A172 (cell line): ENCODE measurements at places on chromosomes 11 and 22.

GRCh38 chr22:43128928-43129424, 14.2 kb downstream of the MCAT start:
- peak; percentile 19 for DNase-seq

DNA sequence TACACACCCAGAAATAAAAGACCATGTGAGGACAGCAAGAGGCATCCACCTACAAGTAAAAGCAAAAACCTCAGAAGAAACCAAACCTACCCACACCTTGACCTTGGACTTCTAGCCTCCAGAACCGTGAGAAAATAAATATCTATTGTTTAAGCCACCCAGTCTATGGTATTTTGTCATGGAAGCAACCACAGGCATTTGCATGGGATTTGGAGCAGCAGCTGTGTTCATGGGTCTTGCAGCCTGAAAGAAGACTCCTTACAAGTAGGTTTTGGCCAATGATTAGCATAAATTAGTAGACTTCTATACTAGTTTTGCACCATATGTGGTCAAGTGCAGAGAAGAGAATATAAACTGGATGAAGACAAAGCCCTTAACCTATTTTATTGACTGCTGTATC, 27.9 kb downstream of the FSHB start:
- DNase-seq, result no peak

- DNase-seq, result no peak
These were observed 1475.4 kb downstream of the BRD1 start for GRCh38 chr22:48352086-48352911.

DNA sequence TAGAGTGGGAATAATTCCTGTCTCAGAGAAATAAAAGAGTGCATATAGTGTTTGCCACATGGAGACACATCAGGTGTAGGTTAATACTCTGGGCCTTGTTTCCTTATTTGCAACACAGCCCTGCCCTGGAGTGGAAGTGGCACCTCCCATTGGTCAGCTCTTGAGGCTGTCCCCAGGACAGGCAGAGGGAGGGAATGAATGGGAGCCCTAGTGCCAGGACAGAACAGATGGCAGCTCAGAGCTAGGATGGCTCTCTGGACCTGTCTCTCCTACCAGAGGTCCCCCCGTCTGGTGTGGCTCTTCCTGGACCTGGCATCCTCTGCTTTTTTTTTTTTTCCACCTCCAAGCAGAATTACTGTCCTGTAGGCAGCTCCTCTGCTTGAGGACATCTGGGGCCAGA, 35.6 kb downstream of the LIMK2 start:
- DNase-seq, result no peak

GRCh38 chr11:117195258-117195657, 3.9 kb upstream of the TAGLN start:
- no peak for DNase-seq

DNA sequence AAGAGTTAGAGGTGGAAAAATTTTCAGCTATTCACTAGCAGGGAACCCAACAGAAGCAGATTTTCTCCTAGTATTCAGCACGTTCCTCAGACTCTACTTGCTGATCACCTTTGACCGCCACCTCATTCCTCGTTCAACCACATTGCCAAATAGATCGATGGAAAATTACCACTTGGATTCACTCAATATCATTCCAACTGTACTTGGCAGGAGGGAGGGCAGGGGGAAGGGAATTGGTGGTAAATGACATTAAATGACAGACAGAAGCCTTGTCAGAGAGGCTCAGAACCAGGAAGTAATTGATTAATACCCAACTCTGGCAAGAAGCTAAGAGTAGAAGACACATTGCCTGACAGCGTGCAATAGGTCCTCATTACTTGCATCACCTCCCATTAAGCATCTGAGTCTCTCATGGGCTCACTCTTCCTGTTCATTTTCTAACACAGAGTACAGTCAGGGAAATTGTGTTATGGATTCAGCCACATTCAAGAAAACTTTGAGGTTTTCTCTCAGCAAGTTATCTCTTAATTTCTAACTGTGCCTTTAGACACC, 240.5 kb upstream of the FAT3 start:
- no peak for DNase-seq

GRCh38 chr11:126776119-126776518, 224.5 kb downstream of the KIRREL3 start:
- DNase-seq, result no peak

DNA sequence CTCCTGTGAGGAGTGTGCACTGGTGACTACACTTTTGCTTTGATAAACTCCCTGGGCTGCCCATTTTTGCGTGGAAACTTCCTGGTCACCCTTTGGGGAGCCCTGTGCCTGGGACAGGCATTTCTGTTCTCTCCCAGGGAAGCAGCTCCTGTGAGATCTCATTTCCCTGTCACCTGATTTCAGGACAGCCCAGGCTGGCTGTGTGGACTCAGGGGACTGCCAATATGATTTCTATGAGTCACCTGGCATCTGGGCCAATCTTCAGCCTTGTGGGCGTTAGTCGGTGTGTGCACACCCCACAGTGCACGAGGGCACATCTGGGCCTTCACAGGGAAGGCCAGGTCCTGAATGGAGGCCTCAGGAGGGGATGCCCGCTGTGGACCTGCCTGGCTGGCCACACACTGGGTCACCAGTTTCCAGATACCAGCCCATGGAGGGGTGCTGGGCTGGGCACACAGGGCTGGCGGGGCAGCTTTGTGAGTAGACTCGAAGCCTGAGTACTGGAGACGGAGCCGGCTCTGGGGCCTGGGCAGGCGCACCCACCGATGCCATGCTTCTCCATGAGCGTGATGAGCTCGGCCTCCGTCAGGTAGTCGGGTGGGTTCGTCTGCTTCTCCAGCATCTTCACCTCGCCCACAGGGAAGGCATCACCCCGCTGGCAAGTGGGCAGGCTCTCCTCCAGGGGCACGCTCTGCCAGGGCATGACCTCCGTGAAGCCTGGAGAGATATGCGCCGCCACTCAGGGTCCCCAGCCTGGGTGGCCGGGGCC, 9.4 kb upstream of the PPM1F start:
- DNase-seq, result peak; percentile 62

DNA sequence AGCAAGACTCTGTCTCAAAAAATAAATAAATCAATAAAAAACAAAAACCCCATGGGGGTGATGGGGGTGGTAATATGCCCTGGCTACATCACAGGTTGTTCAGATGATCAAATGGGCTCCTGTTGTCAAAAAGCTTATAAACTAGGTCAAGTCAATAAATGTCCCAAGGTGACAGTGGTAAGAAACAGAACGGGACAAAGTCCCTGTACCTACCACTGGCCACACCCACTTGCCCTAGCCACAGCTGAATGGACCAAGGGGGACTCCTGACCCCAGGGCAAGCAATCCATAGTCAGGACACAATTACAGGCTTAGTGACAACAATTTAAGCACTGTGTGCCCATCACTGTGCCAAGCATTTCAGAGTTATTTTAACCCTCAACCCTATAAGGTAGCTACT, 6.0 kb downstream of the NAGA start:
- no peak for DNase-seq

- peak; percentile 38 for DNase-seq
These were observed 3.1 kb downstream of the ARHGAP1 start for GRCh38 chr11:46697303-46697702.

GRCh38 chr11:16941935-16942334, 72.3 kb downstream of the PLEKHA7 start:
- DNase-seq, result no peak

GRCh38 chr22:49803134-49803533, 24.5 kb downstream of the BRD1 start:
- DNase-seq, result no peak

GRCh38 chr11:92531065-92531739, 306.6 kb downstream of the FAT3 start:
- DNase-seq, result no peak

DNA sequence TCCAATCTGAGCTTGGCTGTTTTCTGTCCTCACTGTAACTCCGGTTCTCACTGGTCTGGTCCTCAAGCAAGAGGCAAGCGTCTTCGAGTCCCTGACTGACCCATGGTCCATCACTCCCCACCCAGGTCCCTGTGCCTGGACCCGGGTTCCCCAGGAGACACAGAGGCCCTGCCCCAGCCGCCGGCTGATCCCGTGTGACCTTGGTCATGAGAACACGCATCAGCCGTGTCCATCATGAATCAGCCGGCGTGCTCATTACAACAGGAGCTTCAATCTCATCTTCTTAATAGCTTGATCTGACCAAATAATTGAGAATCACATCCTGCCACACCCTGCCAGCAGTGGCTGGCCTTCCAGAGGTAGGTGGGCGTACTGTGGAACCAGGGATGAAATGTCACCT, 545.1 kb downstream of the BRD1 start:
- DNase-seq, result no peak

- no peak for DNase-seq
These were observed 45.2 kb downstream of the SLC5A12 start for GRCh38 chr11:26676641-26677040.

DNA sequence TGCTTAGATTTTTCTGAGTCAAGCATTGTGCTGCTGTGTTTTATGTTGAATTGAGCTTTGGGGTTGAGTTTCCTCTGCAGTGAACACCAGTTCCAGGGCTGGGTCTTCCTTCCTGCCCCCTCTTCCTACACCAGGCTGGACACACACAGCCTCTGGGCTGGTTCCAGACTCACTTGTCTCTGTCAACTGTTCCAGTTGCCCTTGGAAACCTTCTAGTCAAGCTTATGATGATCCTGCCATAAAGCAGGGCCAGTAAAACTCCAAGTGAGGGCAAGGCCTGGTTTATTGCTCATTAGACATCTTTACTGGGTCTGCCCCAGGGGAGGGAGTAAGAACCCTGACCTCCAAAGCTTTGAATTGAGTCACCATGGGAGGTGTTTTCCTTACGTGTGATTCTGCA, 61.1 kb downstream of the KIAA1671 start:
- DNase-seq, result no peak

- DNase-seq, result no peak
These were observed 93.0 kb downstream of the APIP start for GRCh38 chr11:34823197-34823596.

GRCh38 chr11:94854770-94855633, 86.8 kb downstream of the AMOTL1 start:
- DNase-seq, result no peak

DNA sequence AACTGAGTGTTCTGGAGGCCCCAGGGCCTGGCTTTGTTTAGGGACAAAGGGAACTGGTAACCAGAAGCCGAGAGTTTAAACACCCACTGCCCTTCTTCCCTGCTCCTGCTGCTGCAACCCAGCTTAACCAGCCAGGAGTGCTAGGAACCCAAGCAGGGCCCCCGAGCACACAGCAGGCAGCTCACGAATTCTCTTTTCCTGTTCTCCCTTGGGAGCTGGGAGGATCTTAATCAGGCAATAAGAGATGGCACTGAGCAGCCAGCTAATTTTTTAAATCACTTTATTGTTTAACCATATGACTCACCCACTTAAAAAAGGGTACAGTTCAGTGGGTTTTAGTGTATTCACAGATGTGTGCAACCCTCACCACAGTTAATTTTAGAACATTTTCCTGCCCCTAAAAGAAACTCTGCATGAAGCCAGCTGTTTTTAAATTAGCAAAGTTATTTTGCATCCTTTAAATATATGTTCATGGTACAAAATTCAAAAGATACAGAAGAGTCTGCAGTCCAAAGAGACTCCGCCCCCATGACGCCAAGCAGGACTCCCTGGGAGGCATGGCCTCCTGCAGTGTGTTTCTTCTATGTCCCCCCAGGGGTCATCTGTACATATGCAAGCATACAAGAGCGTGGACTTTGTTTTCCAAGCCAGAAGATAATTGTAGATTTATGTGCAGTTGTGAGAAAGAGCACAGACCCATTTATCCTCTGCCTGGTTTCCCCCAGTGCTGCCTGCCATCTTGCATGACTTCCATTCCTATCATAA, 18.9 kb upstream of the PPP6R3 start:
- peak; percentile 36 for DNase-seq

- no peak for DNase-seq
These were observed 4.6 kb downstream of the PRR5L start for GRCh38 chr11:36300650-36301049.

DNA sequence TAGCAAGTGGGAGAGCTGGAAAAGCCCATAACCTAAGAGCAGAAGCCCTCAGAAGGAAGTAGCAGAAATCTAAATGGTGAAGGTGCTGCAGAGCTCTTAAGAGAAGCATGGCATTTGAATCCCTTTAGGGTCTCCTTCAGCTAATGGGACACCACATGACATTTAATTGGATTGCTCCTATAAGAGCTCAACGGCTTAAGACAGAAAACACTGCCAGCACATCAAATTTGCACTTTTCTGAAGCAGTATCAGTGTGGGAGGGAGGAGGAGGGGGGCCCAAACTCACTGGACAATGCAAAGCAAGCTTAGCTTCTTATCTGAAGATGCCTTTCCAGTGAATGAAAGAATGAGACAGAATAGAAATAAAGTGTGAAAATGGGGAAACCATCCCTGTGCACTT, 287.9 kb upstream of the MTNR1B start:
- DNase-seq, result no peak

- peak; percentile 66 for DNase-seq
These were observed 36.4 kb downstream of the PIK3C2A start for GRCh38 chr11:17171343-17171742.

DNA sequence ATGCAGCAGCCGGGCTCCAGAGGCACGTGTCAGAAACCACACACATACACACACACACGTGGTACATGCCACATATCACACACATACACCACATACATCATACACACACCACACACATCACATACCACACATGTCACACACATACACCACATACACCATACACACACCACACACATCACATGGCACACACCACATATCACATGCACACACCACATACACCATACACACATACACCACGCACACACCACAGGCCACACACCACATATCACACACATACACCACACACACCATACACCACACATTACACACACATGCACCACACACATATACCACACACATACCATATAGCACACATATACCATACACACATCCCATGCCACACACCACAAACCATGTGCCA, 97.5 kb upstream of the PRR5 start:
- no peak for DNase-seq

- no peak for DNase-seq
These were observed 371.5 kb downstream of the RAB38 start for GRCh38 chr11:87803748-87804147.

GRCh38 chr22:33984656-33985285, 64.5 kb upstream of the LARGE1 start:
- no peak for DNase-seq

DNA sequence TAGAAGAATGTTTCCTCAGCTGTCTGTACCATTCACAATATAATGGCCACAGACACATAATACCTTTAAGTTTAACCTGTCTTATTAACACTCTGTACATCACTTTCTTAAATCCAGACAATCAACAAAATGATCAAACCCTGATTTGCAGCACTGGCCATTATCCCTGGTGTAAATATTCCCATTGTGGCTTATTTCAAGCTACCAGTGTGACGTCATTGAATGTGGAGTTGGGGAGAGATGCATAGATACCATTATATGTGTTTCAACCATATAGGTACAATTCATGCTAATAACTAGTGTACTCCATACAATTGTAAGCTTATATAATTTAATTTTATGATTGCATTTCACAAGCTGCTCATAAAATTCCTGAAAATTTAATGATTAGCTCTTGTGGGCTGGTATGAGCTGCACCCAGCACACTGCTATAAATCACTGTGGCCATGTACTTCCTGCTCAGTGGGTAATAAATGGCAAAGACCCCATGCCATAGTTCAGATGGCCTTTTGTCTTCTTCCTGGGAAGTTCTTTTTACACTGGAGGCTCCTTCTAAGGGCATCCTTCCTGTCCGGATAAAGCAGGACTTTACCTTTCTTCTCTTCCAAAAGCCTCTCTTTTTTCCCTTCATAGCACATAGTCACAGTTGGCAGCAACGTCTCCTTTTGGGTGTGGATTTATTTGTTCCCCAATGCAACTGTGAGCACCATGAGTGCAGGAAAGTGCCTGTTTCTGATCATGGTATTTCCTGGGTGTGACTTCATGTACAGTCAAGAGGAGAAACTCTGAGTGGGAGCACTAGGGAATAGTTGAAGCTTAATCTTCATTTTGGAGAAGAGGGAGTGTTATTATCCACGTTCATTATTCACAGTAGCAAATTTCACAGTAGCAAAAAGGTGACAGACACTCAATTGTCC, 87.8 kb downstream of the MIAT start:
- DNase-seq, result no peak
